ENCODE measurements at places on chromosomes 5 and 9. TPM values are rescaled to one million over a fixed set of nuclear protein-coding genes. Genes with fewer than 3 reads are reported as not detected.

DNA sequence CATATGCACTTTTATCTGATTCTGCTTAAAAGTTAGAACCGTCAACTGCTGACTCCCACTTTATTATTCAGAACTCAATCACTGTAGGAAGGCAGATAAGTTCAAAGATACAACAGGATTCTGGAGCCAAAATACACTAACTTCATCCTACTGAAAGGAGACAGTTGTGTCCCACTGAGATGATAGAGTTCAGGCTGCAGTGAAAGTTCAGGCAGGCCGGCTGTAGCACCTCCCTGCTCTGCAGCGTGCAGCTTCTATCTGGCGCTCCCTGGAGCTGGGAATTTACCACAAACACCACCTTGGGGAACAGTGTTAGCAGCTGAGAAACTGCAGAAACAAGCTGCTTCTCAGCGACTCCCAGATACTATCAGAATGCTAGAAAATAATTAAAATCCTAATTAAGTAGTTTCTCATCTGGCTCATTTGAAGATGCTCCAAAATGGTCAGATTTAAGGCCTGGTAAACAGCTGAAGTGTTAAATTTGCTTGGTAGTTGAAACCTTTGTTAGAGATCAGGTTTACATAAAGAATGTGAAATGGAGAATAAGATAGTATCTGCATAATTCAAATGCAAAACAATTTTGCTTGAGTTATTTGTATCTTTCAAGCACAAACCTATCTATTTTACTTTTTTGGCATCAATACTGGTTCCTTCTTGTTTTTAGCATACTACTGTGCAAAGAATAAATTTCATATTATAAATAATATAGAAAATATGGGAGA lies 52.3 kb upstream of the CNTLN start:
- peak; percentile 53 for DNase-seq

DNA sequence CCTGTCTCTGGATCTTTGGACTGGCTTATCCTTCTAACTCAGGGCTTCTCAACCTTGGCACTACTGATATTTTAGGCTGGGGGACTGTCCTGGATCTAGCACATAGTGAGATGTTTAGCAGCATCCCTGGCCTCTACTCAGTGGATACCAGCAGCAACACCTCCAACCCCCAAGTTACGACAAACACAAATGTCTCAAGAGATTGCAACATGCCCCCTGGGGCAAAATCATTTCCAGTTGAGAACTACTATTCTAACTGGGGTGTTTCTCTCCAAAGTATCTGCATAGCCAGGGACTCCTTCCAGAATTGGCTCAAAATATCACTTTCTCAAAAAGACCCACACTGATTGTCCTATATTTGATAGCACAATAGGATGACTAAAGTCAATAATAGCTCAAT lies 7.2 kb upstream of the TLR4 start:
- DNase-seq: no peak

The NSMF gene
- total RNA-seq: 69.9 TPM

DNA sequence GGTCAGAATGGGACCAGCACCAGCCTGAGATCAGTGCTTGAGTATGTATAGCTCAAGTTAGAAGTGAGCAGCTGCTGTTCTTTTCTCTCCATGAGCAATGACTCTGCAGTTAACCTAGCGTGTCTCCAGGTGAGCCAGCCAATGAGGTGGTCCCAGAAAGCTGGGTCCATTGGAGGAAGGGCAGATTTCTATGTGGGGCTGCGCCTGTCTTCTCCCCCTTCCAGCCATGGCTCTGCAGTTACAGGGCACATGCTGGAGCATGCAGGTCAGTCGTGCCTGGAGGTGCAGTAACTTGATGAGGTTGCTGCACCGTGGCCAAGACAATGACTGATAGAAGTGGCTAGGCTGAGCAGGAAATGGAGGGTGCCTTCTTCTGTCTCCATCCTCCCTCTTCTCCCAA lies 29.6 kb upstream of the CXCL14 start:
- no peak for DNase-seq

DNA sequence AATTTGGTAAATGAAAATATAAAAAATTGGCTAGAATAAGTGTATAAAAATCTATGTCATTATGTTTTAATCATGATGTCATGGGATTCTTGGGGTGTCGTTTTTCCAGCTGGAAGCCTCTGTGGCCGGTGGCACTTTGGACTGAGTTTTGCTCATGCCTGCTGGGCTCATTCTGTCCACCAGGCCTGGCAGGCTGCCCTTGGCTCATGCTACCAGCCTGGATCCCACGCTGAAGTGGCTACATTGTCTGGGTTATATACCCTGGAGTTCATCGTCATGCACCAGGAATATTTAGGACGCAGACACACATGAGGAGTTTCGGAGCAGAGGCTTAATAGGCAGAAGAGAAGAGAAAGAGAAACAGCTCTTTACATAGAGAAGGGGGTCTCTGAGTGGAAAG lies 1913.7 kb upstream of the WWC1 start:
- DNase-seq: peak; percentile 6

The MVB12B gene
- total RNA-seq: 4.9 TPM

The OCLN gene
- total RNA-seq: 0.10 TPM

DNA sequence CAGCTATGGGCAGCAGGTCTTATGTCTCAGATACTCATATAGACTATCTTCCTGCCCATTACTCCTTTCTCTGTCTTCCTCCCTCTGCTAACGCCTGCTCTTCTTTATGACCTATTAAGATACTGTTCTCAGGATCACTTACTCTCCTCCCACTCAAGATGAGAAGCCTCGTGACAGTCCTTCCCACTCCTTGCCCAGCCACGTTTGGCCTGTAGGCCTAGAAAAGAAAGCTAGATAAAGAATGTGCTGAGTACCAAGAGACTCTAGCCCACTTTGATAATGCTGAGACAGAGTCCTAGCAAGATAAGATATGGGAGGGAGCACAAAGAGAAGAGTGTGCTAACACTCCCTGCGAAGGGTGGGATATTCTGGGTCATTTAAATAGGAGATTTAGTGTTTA lies 6.8 kb upstream of the DENND4C start:
- no peak for DNase-seq

- no peak for DNase-seq
These were observed 7.0 kb upstream of the MRNIP start for GRCh38 chr5:179865491-179866240.

DNA sequence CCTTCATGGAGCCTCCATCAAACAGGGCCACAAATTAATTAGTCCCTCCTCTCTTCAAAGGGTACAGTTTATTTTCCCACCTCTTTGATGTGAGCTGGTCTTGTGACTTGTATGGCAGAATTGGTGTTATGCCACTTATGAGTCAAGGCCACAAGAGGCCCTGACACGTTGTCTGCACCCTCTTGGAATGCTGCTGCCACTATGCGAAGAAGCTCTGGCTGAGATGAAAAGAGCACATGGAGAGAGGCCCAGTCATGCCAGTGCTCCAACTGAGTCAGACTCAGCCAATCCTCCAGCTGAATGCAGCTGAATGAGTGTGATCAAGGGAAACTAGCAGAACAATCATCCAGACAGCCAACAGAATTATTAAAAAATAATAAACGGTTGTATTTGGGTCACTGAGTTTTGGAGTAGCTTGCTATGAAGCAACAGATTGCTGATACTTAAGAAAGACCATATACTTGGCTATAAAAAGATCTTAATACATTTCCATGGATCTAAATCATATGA lies 128.3 kb downstream of the MARCHF11 start:
- DNase-seq: peak; percentile 11

The SLC31A2 gene
- 62.3 TPM for total RNA-seq

DNA sequence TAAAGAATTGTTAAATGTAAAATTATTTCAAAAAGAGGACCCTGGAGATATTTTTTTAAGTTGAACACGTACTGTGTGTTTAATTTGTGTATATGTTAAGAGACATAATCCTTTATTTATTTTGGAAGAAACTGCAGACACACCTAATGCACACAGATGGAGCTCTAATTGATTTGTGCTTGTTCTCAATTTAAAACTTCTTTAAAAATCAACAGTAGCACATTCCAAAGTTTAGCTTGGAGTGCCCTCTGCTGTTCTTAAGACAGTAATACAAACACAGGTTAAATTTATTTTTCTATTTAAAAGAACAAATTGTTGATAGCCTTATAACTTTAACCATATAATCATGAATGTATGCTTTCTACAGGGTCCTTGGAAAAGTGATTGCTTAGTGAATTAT lies 277.6 kb upstream of the ADAMTS16 start:
- peak; percentile 35 for DNase-seq

DNA sequence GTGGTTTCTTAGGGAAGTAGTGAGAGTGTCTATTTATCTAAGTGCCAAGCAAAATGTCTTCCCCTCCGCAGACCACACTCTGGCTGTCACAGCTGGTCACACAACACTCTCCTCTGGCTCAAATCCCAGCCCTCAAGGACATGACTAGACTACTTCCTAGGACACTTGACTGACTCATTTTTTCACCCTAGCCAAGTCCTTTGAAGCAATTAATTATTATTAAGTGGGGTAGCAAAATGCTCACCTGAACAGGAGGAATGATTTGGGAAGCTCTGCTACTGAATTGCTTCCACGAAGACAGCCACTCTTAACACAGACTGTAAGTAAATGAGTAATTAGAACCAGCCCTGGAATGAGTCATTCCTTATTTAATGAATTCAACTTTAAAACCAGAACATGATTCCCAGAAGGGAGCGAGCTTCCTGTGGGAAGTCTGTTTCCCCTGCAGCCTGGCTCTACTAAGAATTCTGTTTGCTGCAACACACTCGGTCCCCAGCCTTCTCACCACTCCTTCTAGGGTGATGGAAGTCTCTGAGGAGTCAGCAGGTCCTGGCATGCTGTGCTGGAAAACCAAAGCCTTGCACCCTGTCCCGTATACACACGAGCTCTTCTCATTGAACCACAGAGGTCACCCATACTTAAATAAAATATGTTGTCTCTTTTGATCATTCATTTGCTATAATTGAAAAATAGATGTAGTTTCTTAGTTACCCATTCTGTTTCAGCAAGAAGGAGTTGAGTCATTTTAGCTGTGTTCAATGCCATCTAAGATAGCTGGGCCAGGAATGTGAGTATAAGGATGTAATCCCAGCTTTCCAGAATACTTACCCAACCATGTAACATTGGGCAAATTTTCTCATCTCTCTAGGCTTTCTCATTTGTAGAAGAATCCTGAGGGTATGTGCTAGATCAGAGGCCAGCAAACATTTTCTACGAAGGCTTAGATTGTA lies 218.6 kb upstream of the RASEF start:
- DNase-seq: peak; percentile 93

- DNase-seq: no peak
These were observed 22.1 kb downstream of the CEP72 start for GRCh38 chr5:634191-634590.

DNA sequence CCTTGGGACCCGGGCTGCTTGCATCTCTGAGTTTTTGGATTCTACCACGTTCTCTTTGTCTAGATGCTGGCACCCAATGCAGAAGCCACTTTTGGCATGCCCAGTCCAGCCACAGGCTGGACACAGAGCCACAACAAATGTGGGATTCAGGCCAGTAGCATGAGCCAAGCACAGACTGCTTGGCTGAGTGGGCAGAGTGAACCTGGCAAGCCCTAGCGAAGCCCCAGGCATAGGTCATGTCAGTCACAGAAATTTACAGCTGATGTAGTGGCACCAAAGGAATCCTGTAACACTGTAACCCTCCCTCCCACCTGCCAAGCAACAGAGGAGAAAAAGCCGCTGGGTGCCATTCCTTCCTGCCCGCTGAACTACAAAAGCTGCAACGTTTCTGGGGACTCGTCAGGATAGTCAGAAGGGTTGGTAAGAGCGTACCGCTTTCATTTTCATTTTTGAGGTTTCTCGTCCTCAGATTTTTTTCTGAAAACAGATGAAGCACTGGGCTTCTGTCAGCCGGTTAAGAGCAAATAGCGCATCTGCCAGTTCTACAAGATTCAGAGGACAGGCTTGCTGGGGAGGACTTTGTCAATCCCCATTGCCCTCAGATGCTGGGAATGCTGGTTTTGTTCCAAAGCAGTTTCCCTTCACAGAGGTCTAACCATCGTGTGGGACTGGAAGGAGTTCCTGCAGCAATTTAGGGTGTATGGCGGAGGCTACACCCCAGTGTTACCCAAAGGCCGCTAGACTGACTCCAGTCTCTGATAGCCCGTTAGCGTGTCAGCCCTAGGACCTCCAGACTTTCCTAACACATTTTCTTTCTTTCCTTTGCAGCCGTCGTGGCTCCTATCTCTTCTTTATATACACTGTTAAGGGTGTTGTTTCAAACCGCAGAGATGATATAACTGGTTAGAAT lies 399.0 kb downstream of the HTR1A start:
- no peak for DNase-seq

- DNase-seq: no peak
These were observed 323.9 kb upstream of the PTGER4 start for GRCh38 chr5:40355846-40356245.

- peak; percentile 89 for DNase-seq
These were observed 36.9 kb upstream of the TESK1 start for GRCh38 chr9:35568196-35568595.

The PALM2AKAP2 gene
- total RNA-seq: 26.6 TPM

The NUDT12 gene
- total RNA-seq: 26.7 TPM

DNA sequence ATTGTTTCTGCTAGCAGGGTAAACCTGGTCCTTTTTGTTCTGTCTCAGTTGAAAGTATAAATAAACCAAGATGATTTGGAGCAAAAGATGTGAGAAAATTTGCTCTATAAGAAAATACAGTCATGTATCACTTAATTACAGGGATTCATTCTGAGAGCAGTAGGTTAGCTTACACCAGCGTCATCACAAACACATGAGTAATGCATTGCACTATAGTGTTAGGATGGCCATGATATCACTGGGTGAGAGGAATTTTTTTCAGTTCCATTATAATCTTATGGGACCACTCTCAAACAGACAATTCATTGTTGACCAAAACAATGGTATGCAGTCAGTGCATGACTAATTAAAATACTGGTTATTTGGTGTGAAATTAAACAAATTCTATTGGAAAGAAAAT lies 430.9 kb downstream of the CHSY3 start:
- no peak for DNase-seq

DNA sequence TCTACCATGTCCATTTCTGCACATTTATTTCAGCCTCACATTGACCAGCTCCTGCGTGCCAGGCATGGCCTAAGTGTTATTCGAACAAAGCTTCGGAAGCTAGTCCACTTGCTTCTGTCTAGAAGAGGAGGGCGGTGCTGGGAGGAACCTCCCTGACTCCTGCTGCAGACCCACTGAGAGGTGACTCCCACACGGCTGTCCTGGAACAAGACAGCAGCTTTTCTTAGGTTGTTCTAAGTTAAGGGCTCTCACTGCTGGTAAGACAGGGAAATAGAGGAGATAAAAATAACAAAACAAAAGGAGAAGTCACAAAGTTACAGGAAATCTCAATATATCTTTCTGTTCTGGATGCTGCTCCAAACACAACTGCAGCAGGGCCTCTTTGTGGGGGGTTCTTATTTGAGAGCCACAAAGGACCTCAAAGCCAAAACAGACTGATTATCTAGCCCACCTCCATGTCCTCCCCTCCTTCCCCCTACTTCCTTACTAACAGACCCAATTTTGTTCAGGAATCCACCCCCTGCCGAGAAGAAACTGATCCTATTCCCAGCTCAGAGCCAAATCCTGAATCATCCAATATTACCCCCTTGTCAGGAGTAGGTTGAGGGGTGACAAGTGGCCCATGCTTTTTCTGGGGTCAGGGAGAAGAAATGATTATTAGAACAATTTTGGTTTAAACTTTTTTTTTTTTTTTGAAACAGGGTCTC lies 28.4 kb upstream of the KCNIP1 start:
- no peak for DNase-seq

The EGFLAM gene
- total RNA-seq: 19.9 TPM

The AQP3 gene
- 113 TPM for total RNA-seq

All from myocyte (in vitro differentiated cells).